Activated CD8-positive, alpha-beta memory T cell treated with anti-CD3 and anti-CD28 coated beads for 24 hours (primary cell): ENCODE measurements at places on chromosomes 11 and 22.

DNA sequence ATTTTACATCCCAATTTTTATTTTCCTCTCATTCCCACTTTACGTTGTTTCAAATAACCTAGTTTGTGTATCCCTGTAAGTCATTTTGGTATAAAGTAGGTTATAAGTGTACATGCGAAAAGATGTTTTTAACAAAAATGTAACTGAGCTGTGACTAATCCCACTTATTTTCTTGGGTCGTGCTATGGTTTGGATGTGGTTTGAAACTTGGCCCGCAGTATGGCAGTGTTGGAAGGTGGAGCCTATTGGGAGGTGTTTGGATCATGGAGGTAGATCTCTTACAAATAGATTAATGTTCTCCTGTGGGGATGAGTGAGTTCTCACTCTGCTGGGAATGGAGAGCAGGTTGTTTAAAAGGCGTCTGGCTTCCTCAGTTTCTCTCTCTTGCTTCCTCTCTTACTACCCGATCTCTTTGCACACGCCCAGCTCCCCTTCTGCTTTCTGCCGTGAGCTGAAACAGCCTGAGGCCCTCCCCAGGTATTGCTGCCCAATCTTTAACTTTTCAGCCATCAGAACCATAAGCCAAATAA lies 7.2 kb downstream of the RPL27A start:
- DNase-seq, result no peak

- no peak for DNase-seq
These were observed 55.4 kb upstream of the B3GNT6 start for GRCh38 chr11:76978818-76979217.

GRCh38 chr22:39738746-39739145 lies 154.8 kb downstream of the ENTHD1 start:
- DNase-seq, result no peak

DNA sequence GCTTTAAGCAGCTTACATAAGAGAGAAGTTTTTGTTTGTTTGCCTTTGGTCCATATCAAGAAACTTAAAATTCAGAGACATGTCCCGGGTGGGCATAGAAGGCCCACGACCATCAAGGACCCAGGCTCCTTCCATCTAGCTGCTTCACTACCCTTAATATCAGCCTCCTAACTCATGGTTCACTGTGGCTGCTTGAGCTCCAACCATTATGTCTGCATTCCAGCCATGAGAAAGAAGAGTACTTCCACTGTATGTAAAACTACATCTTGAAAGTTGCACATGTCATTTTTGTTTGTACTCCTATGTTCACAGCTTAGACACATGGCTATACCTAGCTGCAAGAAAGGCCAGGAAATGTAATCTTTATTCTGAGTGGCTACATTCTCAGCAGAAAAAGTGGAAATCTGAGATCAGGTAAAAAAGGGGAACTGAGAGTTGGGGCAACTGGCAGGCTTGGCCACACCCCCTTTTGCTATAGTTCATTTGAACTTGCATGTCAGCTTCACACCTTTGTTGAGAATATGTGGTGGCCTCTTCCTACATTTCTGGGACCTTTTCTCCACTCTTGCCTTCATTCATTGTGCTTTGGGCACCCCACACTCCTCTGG lies 81.3 kb upstream of the TP53I11 start:
- no peak for DNase-seq

DNA sequence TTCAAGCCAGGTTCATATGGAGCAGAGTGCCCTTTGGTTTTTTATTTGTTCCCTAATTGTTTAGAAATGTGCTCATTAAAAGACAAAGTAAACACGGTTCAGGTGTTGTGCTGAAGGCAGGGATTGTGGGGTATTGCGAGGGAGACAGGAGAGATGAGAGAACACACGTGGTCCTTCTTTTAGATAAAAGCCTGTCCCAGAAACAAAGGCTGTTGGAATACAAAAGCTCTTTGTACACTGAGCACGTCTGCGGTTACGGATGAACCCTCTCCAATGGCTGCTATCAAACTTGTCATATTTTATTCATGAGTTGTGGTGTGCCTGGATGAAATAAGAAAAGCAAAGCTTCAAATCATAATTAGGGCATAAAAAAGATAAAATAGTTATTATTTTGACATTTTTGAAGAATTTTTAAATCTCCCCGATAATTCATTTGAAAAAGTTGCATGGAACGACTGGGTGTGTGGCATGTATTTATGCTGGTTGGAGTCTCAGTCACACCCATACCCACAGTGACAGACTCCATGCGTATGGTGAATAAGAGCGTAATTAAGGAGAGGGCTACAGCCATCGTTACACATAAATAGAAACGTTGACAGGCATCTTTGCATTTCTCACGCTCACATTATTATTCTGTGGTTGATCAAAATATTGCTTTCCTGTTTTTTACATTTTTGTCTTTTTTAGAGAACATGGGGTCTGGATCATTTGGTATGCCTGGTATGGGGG lies 92.9 kb downstream of the NELL1 start:
- no peak for DNase-seq

DNA sequence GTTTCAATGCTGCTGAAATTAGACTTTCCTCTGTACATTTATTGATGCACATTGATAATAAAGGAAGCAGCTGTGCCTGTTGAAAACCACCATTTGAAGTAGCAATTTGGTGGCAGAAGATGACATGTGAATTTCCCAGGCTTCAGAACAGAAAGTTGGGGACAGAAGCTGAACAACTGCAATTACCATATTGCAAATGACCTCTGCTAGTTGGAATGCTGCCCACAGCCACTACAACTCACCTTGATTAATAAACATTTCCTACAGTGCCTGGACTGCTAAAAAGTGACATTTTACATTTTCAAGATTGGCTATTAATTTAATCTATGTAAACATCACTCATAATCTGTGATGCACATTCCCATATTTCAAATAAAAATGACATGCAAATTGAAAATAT lies 208.6 kb downstream of the LUZP2 start:
- no peak for DNase-seq

DNA sequence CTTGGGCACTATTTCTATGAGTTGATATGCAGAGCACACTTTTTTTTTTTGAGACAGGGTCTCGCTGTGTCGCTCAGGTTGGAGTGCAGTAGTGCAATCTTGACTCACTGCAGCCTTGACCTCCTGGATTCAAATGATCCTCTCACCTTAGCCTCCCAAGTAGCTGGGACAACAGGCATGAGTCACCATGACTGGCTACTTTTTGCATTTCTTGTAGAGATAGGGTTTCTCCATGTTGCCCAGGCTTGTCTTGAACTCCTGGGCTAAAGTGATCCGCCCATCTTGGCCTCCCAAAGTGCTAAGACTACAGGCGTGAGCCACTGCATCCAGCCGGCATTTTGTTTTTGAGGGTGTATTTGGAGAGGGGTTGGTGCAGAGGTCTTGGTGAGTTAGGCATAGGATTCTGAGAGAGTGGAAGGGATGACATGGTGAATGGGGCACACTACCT lies 29.9 kb upstream of the MTCH2 start:
- no peak for DNase-seq

DNA sequence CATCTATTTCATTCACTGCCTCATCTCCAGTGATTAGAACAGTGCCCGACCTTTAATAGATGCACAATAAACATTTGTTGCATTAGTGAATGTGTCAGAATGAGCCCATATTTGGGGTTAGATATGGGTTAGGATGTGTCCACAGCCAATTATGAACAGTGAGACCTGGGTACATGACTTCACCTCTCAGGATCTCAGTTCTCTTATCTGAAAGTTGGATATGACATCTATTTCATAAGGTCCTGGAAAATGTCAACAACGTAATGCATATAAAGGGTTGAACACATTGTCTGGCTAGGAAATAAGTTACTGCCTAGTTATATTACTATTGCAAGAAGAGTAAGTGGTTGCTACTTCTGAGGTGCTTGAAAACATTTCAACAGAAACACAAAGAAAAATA lies 79.7 kb upstream of the LDLRAD3 start:
- DNase-seq, result no peak

- DNase-seq, result no peak
These were observed 31.8 kb downstream of the TPBGL start for GRCh38 chr11:75272391-75272790.

GRCh38 chr11:70367071-70367470 lies 31.3 kb upstream of the CTTN start:
- DNase-seq, result peak; percentile 54

- peak; percentile 43 for DNase-seq
These were observed 31.9 kb downstream of the PDGFB start for GRCh38 chr22:39212721-39213376.

DNA sequence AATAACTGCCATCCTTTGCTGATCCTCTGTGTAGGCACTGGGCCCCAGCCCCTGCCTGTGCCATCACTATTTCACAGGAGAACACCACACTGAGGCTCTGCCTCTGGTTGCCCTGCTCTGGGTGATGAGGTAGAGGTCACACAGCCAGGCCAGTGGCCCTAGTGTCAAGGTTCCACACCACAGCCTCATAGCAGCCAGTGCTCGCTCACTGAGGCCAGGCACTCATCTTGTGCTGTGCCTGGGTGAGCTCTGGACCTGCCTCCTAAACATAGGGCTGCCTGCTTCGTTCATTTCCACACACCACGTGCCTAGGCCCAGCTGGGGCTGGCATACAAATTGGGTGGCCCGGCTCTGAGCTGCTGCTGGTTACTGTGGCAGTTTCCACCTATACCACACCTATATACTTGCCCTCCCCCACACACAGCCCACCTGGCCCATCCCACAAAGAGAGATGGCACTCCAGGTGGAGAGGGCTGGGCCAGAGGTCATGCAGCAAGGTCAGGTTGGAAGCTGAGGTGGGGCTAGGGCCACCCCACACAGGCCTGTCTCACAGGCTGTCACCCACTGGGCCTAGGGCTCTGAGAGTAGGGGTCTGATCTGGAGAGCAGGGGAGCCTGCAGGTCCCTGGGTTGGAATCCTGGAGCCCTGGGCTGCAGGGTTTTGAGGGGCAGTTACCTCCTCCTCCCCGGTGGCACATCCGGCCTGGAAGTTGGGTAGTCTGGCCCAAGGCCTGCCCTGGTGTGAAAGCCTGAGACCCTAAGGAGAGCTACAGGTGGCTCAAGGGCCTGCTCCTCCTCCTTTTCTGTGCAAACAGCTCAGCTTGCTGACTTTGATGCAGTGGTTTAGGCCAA lies 11.2 kb downstream of the KCNQ1OT1 start:
- DNase-seq, result no peak

GRCh38 chr11:20670932-20671403 lies 1.6 kb downstream of the NELL1 start:
- no peak for DNase-seq

- DNase-seq, result no peak
These were observed 22.9 kb upstream of the A4GALT start for GRCh38 chr22:42743501-42743991.
